ENCODE measurements at places on chromosomes 2 and 18.

DNA sequence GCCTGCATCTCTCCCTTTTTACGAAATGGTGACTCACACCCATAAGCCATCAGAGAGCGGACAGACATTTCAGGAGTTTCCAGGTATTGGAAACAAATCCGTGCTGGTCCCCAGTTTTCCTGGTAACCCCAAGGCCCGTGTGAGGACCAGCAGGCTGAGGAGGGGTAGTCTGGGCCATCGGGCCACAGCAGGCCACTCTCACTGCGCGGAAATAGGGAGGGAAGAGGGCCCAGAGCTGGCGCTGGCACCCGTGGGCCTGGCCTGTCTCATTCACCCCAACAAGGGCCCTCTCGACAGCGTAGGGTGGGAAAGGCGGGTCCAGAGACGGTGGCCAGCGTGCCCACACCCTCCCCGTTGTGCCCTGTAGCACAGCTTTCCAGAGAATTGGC, 13.7 kb upstream of the FAHD2A start:
- no peak for DNase-seq

DNA sequence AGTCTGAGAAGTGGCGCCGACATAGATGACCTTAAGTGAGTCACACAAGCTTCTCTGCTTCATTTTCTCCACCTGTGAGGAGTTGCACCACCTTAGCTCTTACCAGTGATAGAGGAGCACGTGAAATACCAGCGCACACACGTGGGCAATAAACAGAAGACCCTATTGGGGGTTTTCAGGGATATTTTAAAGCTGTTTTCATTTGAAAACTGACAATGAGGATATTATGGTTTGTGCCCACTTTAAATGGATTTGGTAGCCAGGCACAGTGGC, 47.3 kb upstream of the FZD7 start:
- peak; percentile 16 for DNase-seq

- peak; percentile 79 for DNase-seq
These were observed 21.7 kb downstream of the BIN1 start for GRCh38 chr2:127085317-127085681.

DNA sequence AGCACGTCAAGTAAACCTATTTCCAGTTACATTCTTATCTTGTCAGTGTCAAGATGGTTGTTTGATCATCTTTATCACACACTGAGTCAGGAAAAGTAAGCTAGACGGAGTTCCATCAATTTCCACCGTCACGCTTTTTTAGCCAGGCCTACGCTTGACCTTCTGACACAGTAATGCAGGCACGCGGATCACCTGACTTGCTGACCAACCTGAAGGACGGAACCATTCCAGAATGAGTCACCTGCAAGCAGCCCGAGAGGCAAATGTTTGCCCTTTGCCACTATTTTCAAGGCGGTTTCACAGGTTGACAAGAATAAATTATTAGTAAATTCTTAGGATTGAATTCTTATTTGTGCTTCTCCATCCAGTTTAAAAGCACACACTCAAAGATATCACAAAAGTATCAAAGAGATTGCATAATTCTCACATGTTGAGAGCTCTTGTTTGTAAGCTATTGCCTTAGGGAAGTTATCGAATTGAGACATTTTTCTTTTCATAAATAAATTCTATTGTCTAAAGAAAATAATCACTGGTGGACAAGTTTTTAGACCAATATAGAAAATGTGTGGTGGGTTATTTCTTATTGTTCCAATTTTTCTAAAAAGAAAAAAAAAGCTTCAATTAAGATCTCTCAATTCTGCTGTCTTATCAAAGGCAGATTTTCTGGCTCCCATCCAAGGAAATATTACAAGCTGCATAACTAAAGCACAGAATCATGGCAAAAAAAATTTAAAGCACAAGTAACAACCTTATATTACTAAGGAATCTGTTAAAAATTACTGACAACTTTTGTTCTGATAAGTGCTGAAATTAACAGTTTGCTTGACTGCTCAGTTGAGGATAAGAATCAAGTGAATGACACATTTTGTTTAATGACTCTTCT, 31.9 kb downstream of the UXS1 start:
- no peak for DNase-seq

DNA sequence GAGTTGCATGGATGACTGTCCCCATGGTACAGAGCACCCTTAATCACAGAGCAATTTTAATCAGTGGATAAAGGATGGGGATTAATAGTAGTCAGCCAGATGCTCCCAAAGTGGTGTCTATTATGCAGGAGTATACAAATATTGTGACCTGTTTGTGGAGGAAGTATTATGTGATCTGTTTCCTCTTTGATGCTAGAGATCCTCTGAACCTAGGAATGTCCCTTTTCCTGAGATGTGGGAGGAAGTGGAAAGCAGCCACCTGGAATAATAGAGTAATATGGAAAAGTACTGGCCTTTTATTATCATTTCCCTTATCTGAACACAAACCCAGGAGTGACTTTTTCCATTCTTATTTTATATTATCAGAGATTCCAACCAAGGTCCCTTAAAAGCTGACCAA, 94.2 kb upstream of the EFEMP1 start:
- peak; percentile 76 for DNase-seq

DNA sequence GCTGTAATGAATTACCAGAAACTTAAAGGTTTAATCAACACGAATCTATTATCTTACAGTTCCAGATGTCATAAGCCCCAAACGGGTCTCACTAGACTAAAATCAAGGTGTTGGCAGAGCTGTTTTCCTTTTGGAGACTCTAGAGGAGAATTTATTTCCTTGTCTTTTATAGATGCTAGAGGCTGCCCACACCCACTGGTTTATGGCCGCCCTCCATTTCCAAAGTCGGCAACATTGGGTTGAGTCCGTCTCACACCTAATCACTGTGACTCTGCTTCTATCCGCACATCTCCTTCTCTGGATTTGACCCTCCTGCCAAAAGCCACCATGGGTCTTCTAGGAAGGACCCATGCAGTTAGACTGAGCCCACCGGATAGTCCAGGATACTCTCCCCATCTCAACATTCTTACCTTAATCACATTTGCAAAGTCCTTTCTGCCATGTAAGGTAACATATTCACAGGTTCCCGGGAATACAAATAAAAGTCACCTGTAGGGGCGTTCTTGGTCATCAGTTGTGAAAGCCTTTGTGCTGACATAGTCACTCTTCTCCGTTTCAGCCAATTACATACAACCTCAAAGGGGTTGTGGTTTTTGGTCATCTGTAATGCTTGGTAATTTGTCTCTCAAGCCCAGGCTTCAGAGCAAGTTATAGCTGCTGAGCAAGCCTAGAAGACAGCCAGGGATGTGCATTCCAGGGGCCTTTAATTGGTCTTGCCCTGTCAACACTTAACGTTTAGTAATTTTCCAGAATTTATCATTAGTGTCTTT, 179.4 kb downstream of the ANTXR1 start:
- DNase-seq, result no peak

GRCh38 chr18:1510542-1511179, 606.0 kb downstream of the ADCYAP1 start:
- DNase-seq, result no peak

DNA sequence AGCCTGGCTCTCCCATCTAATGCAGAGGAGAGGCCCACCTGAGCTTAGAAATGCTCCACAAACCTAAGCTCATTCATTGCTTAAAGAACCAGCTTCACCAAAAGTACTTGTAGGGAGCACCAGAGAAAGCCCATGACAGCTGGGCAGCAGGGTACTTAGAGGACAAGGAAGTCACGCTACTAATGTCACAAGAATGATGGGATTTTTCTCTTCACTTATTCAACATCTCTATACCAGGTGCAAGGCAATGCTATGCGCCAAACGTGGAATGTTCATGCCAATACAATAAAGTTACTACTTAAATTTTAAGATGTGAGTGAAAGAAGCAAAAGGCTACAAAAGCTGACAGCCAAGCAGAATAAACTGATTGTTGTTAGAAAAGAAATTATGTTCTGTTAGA, 36.0 kb downstream of the LONRF2 start:
- no peak for DNase-seq

DNA sequence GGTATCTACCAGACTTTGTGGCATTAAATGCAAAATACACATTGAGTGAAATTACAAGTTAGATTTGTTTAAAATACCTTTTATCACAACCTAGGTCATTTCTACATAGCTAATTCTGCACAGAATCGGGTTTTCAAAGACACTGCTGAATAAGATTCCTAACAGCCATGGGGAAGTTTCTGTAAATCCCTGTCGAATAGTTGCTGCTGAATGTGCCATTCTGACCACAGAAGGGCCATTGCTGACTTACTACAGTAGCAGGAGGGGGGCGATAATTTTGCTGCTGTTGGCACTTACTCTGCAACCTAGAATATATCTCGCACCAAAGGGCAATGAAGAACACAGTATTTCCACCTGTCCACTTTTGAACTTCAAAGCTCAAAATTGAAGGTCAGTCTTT, 232.8 kb downstream of the TCF4 start:
- DNase-seq, result no peak

- DNase-seq, result no peak
These were observed 40.6 kb upstream of the MAP2 start for GRCh38 chr2:209383212-209383611.

DNA sequence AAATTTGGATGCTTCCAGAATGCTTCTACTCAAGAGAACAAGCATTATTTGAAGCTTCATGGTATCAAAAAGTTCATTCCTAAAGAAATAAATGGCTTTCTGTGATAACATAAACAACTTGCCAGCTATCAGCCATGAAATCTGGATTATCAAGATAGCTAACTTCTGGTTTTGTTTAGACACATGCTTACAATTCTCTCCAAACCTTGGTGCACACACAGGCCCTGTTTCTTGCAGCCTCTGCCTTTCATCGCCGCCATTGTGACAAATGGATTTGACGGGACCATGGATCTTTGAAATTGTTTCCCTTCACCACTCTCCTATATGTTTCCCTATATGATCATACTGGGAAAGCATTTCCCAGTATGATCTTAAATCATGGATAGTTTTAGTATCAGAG, 47.9 kb upstream of the CABLES1 start:
- no peak for DNase-seq

- no peak for DNase-seq
These were observed 82.6 kb upstream of the GLI2 start for GRCh38 chr2:120653046-120653445.

DNA sequence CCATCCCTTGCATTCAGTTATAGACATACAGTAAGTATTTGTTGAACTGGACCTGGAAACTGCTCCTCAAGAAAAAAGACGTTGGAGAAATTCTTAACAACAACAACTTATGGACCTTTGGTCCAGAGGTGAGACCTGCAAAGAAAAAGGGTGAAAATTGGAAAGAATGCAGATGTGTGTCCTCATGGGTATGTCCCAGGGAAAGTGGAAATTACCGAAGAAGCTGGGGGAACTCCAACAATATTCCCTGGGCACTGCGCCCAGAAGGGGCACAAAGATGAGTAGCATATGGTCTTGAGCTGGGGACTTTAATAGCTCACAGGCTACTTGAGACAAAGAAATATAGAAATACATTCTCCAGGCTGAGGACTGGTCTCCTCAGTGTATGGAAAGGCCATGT, 35.5 kb upstream of the YWHAQ start:
- peak; percentile 42 for DNase-seq

DNA sequence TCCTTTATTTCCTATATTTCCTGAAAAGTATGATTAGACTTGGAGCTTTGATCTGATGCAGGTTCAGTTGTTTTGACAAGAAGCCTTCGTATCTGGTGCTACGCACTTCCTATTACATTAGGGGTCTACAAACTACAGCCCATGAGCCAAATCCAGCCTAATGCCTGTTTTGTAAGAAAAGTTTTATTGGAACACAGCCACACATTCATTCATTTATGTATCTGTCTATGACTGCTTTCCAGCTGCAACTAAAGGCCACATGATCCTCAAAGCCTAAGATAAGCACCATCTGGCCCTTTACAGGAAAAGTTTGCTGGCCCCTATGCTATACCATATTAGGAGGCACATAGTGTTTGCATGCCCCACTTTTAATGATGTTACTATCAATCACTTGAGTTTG, 26.0 kb downstream of the EIF2AK3 start:
- DNase-seq, result peak; percentile 74

DNA sequence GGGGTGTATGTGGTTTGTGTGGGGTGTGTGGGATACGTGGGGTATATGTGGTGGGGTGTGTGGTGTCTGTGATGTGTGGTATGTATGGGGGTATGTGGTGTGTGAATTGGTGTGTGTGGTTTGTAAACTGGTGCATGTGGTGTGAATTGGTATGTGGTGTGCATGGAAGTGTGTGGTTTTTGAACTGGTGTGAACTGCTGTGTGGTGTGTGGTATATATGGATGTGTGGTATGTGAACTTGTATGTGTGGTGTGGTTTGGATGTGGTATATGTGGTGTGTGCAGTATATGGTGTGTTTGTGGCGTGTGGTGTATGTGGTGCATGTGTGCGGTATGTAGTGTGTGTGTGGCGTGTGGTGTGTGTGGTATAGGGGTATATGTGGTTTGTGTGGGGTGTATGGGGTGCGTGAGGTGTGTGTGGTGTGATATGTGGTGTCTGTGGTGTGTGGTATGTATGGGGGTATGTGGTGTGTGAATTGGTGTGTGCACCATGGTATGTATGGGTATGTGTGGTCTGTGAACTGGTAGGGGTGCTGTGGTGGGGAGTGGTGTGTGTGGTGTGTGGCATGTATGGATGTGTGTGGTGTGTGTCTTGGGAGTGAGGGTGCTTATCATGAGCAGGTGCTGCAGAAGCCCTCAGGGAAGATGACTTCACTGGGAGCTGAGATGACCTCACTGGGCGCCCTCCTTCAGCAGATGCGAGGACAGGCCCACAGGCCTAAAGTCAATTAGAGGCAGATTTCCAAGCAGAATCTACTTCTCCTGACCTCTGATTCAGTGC, 209.6 kb upstream of the TNP1 start:
- DNase-seq, result no peak
